Activated T-helper 1 cell treated with anti-CD3 and anti-CD28 coated beads, Interleukin-2, amount 50 U/mL, for 16 hours (primary cell): ENCODE measurements at places on chromosomes 5 and 9.

- no peak for DNase-seq
Observed at GRCh38 chr5:91110686-91111085, 272.4 kb downstream of the ARRDC3 start.

DNA sequence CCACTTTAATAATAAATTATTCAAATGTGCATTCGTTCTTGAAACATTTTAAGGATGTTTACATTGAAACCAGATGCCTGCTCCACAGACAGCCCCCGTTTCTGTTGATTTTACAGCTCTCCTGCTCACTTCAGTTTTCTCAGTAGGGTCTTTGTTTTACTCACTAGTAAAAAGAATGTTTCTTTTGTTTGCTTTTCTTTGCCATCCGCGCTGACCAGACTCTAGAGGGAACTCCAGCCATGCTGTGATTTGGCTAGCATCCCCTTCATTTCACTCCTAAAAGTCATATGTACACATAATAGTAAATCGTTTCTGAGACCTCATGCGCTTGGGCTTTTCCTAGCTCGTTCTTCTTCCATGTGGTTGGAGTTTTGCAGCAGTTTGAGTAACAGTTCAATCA is 28.7 kb upstream of the PALM2AKAP2 start:
- DNase-seq, result no peak

DNA sequence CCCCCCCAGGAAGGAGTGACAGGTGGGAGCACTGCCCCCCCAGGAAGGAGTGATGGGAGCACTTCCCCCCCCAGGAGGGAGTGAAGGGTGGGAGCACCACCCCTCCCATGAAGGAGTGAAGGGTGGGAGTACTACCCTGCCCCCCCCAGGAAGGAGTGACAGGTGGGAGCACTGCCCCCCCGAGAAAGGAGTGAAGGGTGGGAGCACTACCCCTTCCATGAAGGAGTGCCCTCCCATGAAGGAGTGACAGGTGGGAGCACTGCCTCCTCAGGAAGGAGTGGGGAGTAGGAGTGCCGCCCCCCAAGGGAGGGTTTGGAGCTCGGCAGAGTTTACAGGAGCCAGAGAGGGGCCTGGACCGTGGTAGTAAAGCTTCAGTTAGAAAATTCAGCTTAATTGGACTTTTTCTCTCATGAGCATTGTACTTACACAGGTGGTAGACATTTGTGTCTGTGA is 100.7 kb downstream of the CACNA1B start:
- no peak for DNase-seq

- DNase-seq, result no peak
Observed at GRCh38 chr9:18480662-18481093, 6.7 kb downstream of the ADAMTSL1 start.

DNA sequence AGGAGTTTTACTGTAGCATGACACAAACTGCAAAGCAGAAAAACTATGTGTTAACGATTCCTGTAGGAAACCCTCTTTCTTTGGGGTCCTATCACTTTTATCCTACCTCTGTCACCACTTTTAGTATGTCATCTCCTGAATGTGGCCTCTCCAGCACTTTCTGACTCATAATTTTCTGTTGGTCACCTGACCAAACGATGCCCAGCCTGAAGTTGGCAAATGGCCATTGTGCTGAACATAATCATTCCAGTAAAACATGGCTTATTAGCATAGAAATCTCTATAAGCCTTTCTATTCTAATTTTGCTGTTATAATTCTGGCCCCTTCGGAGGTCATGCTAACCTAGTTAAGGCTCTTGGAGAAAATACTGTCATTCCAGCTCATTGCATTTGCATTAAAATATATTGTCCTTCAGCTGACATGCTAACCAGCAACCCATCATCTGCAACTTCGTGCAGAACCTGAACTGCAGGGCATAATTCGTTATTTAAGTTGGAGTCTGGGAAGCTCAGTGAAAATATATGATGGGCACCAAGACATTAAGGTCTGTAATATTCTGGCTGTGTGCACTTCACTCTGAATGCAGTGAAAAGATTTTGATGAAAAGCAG is 140.3 kb downstream of the NMUR2 start:
- DNase-seq, result no peak

DNA sequence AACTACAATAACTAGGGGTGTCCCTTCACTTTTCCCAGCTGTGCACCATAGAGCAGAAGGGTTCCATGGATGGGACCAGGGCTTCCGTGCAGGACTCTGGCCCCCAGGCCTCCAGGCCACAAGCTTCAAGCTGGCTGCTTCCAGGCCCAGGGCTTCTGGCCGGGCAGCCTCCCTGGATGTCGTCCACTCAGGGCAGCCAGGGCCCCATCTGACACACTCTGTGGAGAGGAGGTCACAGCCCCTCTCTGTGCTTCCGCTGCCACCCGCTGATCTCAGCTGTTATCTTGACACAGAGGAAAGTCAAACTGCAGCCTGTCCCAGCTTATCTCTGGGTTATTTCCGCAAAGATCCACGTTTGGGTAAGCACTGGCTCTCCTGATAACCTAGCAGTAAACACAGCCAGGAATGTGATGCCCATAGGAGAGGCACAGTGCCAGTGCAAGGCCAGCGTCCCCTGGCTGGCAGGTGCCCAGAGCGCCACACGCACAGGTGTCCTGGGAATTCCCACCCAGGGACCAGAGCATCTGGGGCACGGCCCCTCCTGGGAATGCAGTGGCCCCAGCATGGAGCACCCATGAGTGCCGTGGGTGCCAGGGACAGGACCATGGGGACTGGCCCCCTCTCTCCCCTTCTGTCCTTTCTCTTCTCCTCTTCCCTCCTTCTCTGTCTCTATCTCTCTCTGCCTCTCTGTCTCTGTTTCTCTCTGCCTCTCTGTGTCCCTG is 15.6 kb upstream of the SLC6A19 start:
- no peak for DNase-seq

- no peak for DNase-seq
Observed at GRCh38 chr5:133353741-133354140, 258.6 kb downstream of the FSTL4 start.

DNA sequence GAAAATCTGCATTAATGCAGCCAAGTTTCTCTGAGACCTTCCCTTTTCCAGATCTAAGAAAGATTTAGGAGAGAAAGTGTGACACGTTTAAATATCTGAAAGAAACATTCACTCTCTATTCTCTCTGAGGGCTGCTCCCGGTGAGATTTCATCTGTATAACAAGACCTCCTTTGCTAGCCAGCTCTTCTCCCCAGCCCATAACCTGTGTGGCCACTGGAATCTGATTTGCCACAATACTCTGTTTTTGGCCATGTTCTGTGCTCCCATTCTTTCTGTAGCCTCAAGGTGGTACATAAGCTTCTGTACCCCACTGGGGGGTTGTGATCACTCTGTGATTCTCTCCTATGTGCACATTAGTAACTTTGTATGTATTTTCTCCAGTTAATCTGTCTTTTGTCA is 291.0 kb upstream of the SEMA6A start:
- DNase-seq, result no peak

GRCh38 chr5:160556846-160557245 is 135.2 kb downstream of the PTTG1 start:
- no peak for DNase-seq

DNA sequence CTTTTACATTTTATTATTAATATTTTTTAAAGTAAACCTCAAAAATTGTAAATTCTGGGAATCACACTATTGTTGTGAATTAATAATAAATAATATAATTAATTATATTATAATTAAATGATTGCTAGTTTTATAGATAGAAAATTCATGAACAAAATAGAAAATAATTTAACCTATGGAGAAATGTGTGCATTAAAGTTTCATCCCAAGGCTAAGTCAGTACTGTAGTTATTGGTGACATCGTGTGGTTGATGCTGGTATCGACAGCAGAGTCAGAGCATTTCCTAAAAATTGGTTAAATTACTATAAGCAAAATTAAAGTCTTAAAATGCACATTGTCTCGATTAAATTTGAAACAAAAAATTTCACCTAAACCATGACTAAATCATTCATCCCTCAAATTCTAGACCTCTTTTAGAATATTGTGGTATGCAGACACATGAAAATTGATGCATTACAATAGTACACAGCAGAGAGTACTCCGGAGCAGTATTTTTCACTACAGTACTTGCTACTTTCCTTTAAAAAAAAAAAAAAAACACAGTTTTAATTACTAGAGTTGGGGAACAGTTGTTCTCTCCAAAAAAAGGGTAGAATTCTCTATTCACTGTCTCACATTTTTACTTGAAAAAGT is 73.9 kb downstream of the RORB start:
- no peak for DNase-seq

DNA sequence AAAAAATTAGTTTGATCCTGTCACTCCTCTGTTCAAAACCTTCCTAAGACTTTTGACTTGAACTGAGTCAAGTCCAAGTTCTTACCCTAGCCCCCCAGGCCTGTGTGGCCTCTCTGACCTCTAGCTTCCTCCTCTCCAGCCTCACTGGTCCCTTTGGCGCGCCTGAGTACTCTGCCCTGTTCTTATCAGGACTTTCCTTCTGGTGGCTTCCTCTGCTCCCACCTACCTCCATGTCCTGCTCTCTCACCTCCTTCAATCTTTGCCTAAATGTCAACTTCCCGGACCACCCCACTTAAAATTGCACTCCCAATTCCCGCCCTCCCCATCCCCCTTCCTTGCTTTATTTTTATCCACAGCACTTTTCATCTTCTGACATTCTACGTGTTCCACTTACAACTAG is 526.1 kb upstream of the KLF4 start:
- DNase-seq, result no peak

- no peak for DNase-seq
Observed at GRCh38 chr9:131181091-131181681, 55.8 kb downstream of the NUP214 start.

- no peak for DNase-seq
Observed at GRCh38 chr9:78552802-78553201, 255.9 kb downstream of the PSAT1 start.

DNA sequence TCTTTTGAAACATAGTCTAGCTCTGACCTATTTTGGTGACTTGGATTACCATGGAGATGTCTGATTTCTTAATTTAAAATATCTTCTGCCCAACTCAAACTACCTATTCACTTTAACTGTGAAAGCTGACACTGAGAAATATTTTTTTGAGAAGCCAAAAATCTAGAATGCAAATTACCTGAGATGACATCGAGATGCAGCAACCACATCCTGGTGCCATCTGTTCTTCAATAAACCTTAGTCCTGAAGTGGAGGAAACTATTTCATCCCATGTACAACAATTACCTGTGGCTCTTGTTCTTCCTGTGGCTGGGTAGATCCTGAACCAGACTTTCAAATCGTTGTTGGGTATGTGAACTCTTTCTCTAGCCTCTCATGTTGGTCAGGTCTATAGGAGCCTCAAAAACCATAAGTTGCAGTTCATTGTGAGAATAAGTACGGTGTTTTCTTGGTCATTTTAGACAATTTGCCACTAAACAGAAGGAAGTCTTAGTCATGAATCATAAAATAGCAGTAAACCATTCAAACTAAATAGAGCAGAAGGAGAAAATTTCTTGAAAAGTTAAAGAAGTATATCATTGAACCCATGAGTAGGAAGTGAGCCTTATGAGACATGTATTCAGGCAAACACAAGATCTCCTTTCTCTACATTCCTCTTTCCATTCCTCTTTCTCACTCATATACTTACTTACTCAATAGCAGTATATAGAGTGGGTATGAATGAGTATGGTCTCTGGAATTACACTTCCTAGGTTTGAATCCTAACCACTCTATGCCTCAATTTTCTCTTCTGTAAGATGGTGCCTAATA is 176.0 kb downstream of the HMHB1 start:
- no peak for DNase-seq

GRCh38 chr5:9624196-9624947 is 5.8 kb downstream of the TAS2R1 start:
- no peak for DNase-seq

GRCh38 chr5:61333954-61334867 is 2.2 kb downstream of the ZSWIM6 start:
- DNase-seq, result no peak

GRCh38 chr5:127026166-127026565 is 4.2 kb downstream of the MARCHF3 start:
- DNase-seq, result no peak
